Activated CD8-positive, alpha-beta memory T cell treated with anti-CD3 and anti-CD28 coated beads for 4 hours (primary cell): ENCODE measurements at places on chromosomes 3 and 15.

DNA sequence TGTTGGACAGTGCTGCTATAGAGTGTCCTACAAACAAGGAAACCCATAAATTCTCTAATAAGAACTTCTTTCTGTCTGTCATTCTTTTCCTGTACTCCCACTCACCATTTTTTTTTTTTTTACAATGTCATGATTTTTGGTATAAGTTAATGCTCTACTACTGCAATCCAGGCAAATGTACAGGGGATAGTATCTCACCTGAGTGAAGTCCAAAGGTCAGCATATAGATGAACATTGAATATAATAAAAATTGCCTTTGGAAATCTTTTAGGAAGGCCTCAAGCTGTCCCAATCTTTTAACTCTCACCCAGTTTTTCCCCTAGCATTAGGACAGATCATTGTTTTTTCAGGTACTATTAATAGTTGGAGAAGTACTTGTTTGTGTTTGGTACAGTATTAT is 21.3 kb upstream of the RAB11A start:
- no peak for DNase-seq

DNA sequence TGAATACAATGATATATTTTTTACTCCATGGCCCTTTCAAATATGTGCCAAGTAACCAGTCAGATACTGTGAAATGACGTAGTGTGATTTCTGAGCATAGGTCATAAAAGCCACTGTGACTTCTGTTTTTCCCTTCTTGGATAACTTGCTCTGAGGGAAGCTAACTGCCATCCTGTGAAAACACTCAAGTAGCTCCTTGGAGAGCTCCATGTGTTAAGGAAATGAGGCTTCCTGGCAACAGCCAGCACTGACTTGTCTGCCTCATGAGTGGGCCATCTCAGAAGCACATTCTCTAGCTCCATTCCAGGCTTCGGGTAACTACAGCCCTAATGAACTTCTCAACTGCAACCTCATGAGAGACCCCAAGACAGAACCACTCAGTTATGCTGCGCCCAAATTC is 9.5 kb upstream of the CCDC80 start:
- no peak for DNase-seq

- no peak for DNase-seq
These were observed 1.2 kb downstream of the ZNF770 start for GRCh38 chr15:34986771-34987480.

- DNase-seq: no peak
These were observed 89.7 kb downstream of the SEC22A start for GRCh38 chr3:123291404-123291803.

GRCh38 chr3:118505784-118506183 is 528.9 kb downstream of the IGSF11 start:
- no peak for DNase-seq

DNA sequence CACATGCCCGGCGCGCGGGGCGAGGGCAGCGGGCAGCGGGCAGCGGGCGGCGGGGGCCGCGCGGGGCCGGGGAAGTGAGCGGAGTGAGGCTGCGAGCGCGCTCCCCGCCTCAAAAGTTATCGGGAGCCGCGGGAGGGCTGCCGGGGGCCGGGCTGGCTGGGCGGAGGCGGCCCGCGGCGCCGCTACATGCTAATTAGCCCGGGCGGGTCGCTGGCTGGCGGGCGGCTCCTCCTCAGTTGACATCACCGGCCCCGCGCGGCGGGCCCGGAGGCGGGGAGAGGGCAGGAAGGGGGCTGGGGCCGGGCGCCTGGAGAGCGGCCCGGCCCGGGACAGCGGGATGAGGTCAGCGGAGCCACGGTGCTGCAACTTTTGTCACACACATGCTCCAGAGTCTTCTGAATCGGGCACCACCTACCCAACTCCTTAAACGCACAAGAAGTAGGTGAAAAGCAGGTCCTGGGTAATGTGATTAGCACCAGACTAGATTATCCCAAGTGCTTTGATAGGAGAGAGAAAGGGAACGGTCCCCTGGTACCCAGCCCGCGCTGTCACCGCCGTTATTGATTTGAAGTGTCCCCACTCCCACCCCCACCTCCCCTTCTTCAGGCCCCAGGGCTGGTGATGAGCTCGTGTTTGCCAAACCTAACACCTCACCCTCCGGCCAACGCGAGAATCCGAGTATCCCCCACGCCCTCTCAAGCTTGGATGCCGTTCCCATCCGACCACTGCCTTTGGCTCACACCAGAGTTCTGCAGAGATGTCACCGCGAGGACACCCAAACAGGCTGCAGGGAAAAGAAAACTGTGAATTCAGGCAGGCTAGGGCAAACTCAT is at the start of gene HEG1:
Gene HEG1, minus strand, starts transcription at position 85 of the 833 bp plus-strand sequence. CDS start 107 bp downstream, outside the sequence.
- DNase-seq: peak; percentile 55

DNA sequence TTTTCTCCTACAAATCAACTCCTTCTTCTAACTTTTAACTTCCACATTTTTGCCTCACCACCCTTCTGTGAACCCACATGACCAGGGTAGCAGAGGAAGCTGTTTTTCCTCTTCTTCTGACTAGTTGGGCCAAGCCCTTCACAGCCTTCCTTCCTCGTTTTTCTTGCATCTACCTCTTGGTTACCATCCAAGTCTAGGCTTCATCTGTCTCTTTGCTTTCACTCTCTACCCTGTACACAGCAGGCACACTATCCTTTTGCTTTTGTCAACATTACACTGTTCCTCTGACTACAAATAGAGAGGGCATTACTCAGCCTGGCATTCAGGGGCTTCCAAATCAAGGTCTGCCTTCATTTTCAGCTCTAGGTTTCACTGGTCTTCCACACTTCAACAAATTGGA is 22.0 kb downstream of the SLC9A9 start:
- no peak for DNase-seq

DNA sequence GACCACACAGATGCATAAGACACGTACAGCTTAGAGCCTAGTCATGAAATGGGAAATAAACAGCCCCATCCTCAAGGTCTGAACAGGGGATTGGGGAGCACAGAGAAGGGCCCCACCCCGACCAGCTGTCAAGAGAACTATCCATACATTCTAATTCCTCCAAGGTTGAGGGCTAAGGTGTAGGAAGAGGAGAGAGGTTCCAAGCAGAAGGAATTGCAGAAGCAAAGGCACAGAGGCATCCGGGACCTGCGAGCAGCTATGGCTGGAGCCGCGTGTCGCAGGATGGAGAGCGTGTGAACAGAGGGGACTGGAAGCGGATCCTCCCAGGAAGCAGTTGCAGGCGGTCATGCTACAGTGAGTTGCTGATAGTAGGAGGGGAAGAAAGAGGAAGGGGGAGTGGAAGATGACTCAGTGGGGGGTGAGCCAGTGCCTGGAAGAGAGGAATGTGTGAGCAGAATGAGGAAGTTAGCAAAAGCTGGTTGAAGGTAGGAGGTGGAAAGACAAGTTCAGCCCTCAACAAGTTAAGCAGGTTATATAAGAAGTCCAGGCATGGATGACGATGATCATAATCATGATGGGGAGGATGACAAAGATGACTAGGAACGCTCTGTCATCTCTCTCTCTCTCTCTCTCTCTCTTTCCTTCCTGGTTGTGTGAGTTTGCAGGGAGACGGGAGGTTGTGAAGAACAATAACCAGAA is 89.7 kb downstream of the LIPC start:
- no peak for DNase-seq

- DNase-seq: no peak
These were observed 149.4 kb downstream of the CFAP20DC start for GRCh38 chr3:58900386-58900785.

DNA sequence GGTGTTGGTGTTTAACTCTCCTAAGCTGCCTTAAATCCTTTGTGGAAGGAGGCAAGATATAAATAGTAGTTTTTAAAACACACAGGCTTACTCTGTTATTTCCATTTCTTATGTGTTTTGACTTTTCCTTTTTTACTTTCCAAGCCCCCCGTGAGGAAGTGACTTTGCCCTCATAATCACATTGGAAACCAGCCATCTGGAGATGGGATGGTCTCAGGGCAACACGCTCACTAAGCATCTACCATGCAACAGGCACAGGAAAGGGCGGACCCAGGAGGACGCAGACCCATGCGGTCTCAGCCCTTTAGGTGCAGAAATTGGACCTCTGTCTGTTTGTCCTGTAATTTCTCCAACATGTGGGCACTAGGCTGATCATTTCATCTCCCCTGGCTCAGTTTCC is 115.7 kb downstream of the PDZRN3 start:
- no peak for DNase-seq

DNA sequence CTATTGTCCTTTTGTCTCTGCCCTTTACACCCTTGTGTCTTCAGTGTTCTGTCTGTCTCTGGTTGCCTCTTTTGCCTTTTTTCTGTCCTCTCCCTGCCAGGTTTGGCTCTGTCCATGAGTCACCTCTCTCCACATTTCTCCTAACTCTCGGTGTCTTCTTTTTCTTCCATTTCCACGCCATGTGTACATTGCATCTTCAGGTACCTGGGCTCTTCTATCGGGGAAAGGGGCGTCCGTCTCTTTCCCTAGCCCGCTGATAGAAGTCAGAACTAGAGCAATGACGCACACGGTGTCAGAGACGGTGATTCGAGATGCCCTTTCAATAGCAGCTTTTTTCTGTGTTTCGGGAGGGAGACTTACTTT is 641 bp downstream of the OPA1 start:
- no peak for DNase-seq

DNA sequence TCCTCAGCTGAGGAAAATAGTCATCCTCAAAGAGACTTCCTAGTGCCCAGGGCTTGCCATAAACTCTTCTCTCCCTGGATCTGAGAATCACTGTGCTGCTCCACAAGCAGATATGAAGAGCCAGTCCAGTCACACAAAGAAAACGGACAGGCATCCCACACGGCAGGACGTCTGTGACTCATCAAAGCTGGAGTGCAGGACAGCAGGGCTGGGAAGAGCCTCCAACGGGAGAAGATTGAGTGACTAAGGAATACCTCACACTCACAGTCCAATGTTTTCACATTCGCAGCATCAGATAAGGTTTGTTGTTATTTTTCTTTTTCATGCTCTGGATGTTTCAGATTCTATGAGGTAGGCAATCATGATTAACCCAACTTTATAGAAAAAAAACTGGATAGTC is 57.8 kb downstream of the NEK10 start:
- no peak for DNase-seq

DNA sequence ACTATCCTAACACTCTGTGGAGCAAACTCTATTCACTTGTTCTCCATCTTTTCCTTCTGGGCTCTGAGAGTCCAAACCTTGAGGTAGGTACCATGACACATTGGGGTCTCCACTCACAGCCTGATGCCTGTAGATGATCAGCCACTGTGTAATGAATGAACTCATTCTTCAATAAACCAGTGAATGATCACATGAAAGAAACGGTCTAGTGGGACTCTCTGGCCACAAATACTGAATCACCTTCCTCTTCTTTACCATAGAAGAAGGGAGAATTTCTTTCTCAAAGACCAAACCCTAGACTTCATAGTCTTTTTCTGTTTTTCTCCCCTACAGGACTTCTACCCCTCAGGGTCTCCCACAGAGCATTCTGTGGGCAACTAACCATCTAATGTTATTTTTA is 20.5 kb upstream of the ABHD2 start:
- no peak for DNase-seq

- DNase-seq: no peak
These were observed 50.2 kb upstream of the GMNC start for GRCh38 chr3:190912736-190913135.

DNA sequence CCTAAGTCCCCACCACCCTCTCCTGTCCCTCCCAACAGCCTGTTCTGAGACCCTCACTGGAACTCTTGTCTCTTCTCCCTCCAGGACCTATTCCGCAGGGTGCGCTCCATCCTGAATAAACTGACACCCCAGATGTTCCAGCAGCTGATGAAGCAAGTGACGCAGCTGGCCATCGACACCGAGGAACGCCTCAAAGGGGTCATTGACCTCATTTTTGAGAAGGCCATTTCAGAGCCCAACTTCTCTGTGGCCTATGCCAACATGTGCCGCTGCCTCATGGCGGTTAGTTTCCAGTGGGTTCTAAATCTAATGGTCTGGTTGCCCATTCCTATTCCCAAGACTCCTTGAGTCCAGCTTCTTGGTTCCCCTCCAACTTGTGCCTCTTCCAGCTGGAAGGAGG is 9.3 kb downstream of the EIF4G1 start:
- DNase-seq: no peak

DNA sequence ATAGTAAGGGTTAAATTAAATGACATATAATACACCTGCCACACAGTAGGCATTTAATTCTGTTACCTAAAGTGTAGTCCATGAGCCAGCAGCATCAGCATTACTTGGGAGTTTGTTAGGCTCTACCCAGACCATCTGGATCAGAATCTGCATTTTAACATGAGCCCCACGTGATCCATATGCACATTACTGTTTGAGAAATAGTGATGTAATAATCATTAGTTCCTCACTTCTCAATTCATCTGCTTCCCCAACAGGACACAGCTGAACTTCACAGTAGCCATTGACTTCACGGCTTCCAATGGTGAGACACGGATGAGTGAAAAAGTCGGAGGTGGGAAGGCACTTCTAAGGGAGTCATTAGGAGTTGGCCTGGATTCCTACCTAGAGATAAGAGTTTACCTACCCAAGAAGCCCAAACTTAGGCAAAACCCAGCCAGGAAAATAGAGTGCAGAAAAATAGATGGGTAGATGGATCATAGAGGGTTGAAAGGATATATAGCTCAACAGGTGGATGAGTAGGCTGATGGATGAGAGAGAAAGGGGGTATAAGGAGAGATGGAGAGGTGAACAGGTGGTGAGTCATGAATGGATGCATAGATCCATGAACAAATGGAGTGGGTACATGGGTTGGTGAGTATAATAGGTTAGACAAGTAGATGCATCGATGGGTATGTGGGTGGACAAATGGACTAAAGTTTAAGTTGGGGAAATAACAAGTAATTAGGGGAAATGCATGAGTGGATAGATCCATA is 13.3 kb downstream of the CPNE9 start:
- DNase-seq: no peak
